ENCODE measurements at places on chromosomes 5 and 9.
A peak's percentile ranks its signal among the peaks of the same experiment; 100 is the strongest.

- no peaks in the 10 kb centered on the region for H3K4me1 ChIP-seq
- H3K27ac ChIP-seq = no peak overlapping the region
Observed at GRCh38 chr5:91938441-91938840, 555.3 kb upstream of the ARRDC3 start.

- no peak overlapping the region for H3K4me3 ChIP-seq
- H3K27ac ChIP-seq = no peak overlapping the region
- H3K36me3 ChIP-seq = peaks cover 8% of the 10 kb centered on the region
- H3K27me3 ChIP-seq = no peaks in the 10 kb centered on the region
- DNase-seq = no peak
Observed at GRCh38 chr9:18238752-18239447, 235.1 kb upstream of the ADAMTSL1 start.

- H3K27ac ChIP-seq = peak overlapping the region; percentile 88
- DNase-seq = no peak
- H3K4me3 ChIP-seq = no peak overlapping the region
- peaks cover 13% of the 10 kb centered on the region for H3K4me1 ChIP-seq
Observed at GRCh38 chr9:86185872-86186271, 73.6 kb downstream of the C9orf153 start.

- H3K4me1 ChIP-seq = no peaks in the 10 kb centered on the region
- H3K4me3 ChIP-seq = no peak overlapping the region
- no peaks in the 10 kb centered on the region for H3K36me3 ChIP-seq
- DNase-seq = no peak
- H3K27me3 ChIP-seq = peaks cover 2% of the 10 kb centered on the region
Observed at GRCh38 chr9:122695696-122696095, 20.8 kb downstream of the OR1L3 start.

DNA sequence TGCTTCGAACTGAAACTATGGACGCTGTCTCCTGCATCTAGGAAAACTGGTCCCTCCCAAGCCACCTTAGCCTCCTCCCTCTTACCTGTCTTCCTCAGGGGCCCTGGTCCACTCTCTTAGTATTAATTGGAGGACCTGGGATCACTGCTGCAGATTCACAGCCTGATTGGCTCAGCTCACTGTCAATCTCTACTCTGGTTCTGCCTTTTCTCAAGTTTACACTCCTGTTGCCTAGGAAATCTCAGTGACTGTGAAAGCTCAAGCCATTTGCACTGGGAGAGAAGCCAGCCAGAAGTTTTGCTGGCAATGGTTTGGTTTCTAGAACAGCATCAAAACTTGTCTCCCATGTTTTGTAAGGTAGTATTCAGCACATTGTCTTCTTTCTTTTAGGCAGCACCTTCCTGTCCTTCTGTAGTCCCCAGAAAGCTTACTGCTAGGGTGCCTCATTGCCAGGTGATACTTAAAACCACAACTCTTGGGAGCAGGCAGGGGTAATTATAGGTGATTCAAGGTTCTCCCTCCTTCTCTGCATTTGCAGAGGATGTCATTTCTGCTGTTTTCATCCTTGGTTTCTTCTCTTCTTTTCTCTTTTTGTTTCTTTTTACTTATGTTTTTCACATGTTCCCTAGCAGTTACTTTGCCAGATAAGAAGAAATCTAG, at the start of gene CAPSL:
CAPSL (minus strand) TSS at position 55 of the 660 bp plus-strand sequence. CDS start 17,502 bp downstream, outside the sequence.
- H3K36me3 ChIP-seq = no peaks in the 10 kb centered on the region
- H3K4me3 ChIP-seq = no peak within 1 kb of the TSS
